ENCODE measurements at places on chromosomes 5 and 9.

DNA sequence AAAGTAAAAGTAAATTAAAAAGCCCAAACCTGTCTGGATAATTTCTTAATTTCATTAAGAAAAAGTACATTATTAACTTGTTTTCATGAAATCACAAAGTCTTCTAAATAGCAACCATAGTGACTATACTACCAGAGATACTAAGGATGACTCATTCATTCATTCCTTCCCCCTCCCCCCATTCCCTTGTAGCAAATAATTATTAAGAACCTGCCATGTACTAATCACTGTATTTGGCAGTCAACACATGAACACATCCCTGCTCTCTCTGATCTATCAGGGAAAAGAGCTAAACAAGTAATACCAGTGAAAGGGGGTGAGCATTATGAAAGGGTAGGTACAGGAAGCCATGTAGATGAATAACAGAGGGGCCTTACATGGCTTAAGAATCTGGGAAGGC is 203.9 kb downstream of the CWC27 start:
- DNase-seq: no peak

- no peak for DNase-seq
Observed at GRCh38 chr5:160105686-160106360, 13.4 kb downstream of the PWWP2A start.

DNA sequence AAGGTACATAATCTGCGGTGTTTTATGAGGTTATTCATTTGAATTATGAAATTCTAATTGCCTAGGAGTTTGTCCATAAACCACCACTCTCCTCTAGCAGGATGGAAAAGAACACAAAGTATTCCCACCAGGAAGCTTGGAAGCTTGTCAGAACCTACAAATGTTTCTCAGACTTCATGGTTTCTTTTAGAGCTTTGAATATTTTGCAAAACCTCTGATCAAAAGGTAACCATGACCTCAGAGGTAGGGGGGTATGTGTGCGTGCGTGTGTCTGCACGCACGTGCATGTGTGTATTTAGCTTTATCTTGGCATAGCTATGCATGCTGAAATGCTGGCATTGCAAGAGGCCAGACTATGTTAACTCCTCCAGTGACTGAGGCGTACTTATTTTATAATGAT is 847.0 kb downstream of the TLE1 start:
- no peak for DNase-seq

DNA sequence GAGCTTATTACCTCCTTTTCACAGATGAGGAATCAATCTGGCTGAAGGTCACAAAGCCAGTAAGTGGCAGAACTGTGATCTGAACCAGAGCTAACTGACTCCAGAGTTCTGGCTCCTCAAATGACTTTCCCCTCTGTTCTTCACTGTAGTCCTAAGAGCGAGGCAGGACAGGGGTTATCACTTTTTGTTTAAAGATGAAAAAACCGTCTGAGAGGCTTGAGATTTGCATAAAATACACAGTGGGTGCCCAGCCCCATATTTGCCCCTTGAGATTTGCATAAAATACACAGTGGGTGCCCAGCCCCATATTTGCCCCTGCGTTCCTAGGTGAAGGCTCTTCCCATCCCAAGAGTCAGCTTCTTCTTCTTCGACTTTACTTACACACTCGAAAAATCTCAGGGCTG is 667 bp downstream of the FBXO10 start:
- peak; percentile 51 for DNase-seq

- DNase-seq: no peak
Observed at GRCh38 chr9:9389904-9390303, 1222.9 kb downstream of the PTPRD start.

- no peak for DNase-seq
Observed at GRCh38 chr5:100004969-100005368, 530.2 kb upstream of the FAM174A start.

GRCh38 chr5:36162810-36163486 is 11.0 kb downstream of the SKP2 start:
- no peak for DNase-seq

GRCh38 chr9:89471390-89471789 is 26.5 kb downstream of the SEMA4D start:
- DNase-seq: no peak

DNA sequence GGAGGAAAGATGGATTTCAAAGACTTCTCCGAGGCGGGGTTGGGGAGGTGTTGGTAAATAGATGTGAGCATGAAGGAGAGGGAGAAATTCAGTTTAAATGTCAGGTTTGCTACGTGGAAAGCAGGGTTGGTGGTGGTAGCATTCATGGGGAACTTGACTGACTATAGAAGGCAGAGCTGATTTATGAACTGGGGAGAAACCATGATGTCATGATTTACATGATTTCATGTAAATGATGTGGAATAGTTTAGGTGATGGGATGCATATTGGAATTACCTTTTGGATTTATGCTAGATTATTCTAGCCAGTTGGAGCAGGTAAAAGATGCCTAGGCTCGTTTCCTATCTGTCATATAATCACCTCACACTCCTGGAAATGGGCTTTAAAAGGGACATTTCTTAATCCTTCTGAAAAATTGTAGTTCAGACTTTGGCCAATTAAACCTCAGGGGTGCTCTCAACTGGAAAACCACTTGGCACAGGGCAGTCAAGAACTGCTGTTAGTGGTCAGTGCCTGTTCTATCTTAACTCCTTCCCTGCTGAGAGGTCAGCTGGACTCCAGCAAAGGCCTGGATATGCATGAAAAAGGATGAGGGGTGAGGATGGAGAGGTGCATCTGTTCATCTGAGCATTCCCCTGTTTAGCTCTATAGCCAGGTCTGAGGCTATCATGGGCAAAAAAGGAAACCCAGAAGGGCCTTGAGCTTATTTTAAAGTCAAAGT is 50.1 kb upstream of the BASP1 start:
- no peak for DNase-seq

GRCh38 chr5:16842896-16843295 is 93.2 kb downstream of the MYO10 start:
- DNase-seq: no peak

- DNase-seq: no peak
Observed at GRCh38 chr9:98135558-98135934, 16.5 kb upstream of the TRIM14 start.

GRCh38 chr5:6840136-6840793 is 127.0 kb downstream of the TENT4A start:
- DNase-seq: no peak

DNA sequence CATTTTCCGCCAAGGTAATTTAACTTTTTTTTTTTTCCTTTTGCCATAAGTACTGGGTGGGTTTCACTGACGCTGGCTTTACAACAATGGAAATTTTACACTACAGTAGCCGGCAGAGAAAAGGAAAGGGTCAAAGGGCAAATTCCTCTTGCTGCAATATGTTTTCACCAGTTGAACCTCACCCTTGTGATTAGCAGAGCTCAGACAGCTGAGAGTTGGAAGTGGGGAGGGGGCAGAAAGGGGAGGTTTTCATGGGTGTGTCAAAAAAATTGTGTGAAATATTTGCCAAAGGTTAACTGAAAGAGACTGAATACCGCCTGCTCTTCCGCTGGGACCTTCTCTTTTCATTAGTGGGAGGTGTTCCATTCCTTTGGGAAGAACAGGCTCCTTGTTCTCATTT is 296.9 kb downstream of the ADAMTS6 start:
- DNase-seq: peak; percentile 70

DNA sequence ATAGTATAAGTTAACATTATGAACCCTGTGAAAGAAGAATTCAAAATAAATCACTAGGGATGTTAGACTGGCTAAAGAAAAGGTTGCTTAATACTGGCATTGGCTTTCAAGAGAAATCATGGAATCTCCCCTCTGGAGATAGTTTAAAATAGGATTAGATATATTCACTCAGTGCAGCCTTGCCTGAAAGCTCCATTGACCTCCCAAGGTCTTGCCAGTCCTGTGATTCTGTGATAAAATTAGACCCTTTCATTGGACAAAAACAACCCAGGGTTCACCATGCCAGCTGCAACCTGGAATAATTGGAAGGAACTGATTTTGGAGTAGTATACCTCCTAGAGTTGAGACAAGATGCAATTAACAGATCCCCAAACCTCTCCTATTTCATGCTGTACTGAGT is 588.1 kb upstream of the MEF2C start:
- no peak for DNase-seq
